HEK293T (cell line): ENCODE measurements at places on chromosomes 3 and 15.

- DNase-seq: no peak
These were observed 28.7 kb downstream of the ATRIP start for GRCh38 chr3:48475188-48475587.

GRCh38 chr3:13009946-13010315, 63.3 kb downstream of the IQSEC1 start:
- no peak for DNase-seq

- DNase-seq: no peak
These were observed 11.1 kb upstream of the TBC1D21 start for GRCh38 chr15:73862276-73862675.

DNA sequence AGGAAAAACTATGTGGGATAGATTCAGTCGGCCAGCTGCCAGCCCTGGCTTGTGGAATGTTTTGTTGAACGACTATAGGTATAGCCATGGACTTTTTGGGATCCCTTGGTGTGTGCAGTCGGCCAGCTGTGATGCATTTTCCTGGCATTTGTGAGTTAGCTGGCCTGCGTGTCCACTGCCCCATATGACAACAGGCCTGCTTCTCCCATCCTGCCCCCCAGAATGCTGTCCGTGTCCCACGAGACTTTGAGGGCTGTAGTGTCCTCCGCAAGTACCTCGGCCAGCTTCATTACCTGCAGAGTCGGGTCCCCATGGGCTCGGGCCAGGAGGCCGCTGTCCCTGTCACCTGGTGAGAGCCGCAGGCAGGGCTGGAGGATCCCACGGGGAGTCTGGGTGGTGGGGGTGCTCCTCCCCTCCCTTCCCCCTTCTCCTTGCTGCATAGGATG, 23.6 kb downstream of the PTPN23 start:
- DNase-seq: no peak

GRCh38 chr15:57703387-57703786, 3.1 kb upstream of the POLR2M start:
- DNase-seq: no peak
